Astrocyte of the hippocampus (primary cell): ENCODE measurements at places on chromosomes 13 and 19.

GRCh38 chr13:112968380-112968909 lies 569 bp upstream of the MCF2L start:
- peak; percentile 21 for DNase-seq

- peak; percentile 9 for DNase-seq
Measured at GRCh38 chr13:107375701-107376340, 807.9 kb upstream of the ARGLU1 start.

DNA sequence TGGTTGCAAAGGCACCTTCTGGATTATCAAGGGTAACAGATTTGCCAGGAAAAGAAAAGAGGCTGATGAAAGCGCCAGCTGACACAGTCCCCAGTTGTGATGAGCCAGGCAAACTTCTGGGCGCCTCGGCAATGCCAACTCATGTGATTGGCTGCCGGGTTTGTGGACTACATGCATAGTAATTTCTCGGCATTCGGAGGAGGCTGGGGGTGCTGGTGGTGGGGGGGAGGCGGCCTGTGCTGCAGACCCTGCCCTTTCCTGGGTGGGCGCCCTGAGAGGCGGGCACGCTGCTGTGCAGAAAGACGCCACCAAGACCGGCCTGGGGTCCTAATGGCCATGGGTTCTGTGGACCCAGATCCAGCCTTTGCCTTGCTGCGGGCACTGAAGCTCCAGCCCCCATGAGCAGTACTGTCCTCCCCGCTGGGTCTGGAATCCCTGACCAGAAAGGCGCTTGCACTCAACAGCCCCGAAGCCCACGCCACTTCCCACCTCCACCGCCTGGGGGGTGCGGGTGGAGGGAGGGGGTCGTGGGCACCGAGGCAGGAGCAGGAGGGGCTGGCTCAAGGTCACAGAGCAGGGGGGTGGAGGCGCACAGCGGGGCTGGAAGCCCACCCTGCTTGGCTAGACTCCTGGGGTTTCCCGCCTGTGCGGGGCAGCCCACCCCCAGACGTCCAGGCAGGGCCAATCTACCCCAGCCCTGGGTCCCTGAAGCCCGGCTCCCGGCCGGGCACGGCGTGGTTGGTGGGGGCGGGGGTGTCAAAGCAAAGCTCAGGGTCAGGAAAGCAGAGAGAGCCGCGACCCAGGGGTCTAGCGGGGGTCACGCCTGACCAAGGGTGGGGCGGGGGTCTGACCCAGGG lies 1.0 kb downstream of the DIRAS1 start:
- DNase-seq: peak; percentile 62

DNA sequence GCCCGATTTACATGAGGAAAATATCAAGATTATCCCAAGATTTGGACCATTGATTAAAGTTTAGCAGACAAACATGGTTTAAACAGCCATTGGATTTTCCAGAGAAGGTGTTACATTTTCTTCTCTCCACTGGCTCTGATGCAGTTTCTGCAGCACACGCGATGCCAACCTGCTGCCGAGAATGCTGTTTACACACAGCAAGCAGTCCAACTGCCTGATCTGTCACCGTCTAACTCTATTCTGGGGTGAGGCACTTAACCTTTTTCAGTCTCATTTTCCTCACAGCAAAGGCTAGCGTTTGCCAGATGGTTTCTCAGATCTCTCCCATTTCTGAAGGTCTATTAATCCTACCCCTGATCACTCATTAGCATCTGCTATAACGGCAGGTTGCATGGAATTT lies 763.5 kb upstream of the GPC6 start:
- DNase-seq: peak; percentile 3

DNA sequence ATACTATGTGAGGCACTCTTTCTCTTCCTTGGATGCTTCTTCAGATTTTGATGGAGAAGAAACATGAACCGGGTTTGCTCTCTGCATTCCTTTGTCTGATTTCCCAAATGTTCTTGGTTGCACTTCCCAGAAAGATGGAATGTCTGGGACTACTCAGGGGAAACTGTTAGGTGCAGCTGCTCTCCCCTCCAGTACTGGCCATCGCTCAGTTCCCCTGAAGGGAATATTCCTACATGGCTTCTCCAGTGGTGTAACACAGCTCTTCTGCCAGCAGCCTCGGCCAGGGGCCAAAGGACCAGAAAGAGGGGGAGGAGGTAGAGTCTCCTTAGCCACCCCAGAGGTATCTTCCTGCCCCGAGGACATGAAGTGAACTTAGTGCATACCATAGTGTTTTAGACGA lies 33.5 kb upstream of the SPRY2 start:
- no peak for DNase-seq
